ENCODE measurements at places on chromosomes 7 and 10.

GRCh38 chr10:71547876-71548846 lies 151.4 kb downstream of the CDH23 start:
- no peak for DNase-seq

GRCh38 chr10:20254078-20254477 lies 437.8 kb downstream of the PLXDC2 start:
- no peak for DNase-seq

- no peak for DNase-seq
Measured at GRCh38 chr10:132452651-132453469, 55.9 kb downstream of the PWWP2B start.

DNA sequence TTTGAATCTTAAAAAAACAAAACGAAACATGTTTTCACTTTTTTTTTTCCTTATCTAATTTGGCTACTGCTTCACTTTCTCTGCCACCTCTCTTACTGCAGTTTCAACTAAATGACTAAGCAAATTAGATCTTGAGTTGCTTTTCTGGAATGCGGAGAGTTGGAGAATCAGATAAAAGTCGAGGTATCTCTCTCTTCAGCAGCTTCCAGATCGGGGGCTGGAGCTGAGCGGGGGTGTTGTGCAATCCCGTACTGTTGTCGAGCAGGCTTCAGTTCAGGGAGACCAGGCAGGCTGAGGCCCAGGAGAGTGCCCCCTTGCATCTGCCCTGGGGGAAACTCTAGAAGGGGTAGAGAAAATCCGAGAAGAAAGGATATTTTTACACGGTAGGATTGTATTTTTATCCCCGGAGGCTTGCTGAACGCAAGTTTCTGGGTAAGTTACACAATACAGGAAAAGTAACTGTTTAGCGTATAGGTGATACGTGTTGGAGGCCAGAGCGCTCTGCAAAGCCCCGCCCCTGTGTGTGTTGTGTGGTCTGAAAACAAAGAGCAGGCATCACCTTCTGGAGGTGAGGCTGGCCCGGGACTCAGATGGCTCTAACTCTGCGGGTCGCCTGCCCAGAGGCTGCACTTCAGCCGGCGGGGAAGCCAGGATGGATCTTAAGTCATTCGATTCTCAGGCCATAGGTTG lies 116.6 kb downstream of the KLF6 start:
- peak; percentile 17 for DNase-seq

- DNase-seq: no peak
Measured at GRCh38 chr7:50663396-50664102, 98.3 kb upstream of the DDC start.

GRCh38 chr10:43160921-43161255 lies 22.6 kb downstream of the CSGALNACT2 start:
- DNase-seq: no peak

DNA sequence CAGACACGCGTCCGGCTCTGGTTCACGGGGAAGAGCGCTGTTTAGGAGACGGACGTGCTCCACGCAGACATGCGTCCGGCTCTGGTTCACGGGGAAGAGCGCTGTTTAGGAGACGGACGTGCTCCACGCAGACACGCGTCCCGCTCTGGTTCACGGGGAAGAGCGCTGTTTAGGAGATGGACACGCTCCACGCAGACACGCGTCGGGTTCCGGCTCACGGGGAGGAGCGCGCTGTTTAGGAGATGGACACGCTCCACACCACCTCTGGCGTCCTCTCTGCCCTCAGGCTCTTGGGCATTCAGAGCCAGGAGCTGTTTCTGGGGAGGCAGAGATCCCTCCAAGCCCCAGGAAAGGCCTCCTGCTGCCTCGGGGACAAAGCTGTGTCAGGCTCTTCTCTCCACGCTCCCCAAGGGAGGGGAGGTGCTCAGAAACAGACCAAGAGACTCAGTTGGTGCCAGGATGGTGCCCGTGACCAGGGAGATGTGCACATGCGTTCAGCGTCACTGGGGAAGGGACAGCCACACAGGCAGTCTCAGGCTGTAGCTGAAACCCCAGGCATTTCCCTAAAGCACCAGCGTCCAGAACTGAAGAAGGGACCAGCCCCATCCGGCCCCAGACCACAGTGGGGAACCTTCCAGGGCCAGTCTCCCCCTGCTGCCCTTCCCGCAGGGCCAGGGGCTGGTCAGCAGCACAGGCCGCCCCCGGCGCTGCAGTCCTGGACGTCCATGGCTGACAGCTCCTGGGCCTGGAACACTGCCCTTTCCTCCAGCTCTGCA lies 175.6 kb downstream of the ELFN1 start:
- DNase-seq: no peak

DNA sequence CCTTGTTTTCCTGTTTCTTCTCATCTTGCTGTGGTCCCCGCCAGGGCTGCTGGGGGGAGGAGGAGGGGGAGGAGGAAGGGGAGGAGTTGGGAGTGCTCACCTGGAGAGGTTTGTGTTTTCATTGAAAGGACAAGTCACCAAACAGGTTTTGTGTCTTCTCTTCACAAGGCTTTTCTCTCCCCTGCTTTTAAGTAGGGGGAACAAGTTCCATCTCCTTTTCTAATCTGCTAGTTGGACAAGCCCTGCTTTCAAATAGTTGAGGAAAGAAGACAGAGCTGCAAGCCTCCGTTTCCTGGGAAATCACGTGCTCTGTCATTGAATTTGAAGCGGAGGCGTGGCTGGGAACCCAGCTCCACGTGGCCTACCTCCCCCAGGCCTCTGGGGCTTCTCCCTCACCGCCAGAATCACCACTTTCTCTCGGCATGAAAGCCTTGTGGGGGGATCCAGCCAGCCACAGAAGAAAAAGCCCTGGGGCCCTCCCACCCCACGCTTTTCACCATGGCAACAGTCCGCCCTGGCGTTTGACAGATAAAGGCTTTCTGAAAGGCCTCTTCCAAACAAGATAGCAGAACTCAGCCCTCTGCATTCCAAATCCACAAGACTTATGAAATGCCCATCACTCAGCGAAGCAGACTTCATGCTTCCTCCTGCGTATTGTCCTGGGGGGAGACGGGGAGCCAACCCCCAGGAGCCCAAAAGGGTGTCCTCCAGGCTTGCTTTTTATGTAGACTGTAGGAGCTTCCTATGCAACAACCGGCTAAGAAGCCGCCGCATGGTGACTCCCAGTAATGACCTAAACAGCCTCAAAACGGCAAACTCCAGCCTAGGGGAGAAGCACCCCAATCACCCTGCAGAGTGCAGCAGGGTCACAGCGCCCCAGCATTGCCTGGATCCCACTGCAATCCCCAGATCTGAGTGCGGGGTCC lies 51.7 kb downstream of the PROSER2 start:
- no peak for DNase-seq

DNA sequence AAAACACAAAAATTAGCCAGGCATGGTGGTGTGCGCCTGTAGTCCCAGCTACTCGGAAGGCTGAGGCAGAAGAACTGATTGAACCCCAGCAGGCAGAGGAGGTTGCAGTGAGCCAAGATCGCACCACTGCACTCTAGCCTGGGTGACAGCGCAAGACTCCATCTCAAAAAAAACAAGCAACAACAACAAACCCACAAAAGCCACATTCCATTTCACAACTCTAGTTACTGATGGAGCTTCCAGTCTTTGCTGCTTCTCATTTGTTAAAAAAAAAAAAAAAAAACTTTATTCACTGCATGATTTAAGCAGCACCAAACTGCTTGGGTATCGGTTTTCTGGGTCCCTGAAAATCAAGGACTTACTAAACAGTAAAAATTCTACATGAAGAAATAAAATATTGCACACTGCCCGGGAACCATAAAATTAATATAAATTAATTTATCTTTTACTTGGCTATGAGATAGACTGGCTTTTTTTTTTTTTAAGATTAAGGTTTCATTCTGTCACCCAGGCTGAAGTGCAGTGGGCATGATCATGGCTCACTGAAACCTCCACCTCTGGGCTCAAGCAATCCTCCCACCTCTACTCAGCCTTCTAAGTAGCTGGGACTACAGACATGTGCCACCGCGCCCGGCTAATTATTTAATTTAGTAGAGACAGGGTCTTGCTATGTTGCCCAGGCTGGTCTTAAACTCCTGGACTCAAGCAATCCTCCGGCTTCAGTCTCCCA lies 42.0 kb downstream of the SRPK2 start:
- no peak for DNase-seq

GRCh38 chr10:60099998-60100747 lies 193.8 kb upstream of the CCDC6 start:
- no peak for DNase-seq

DNA sequence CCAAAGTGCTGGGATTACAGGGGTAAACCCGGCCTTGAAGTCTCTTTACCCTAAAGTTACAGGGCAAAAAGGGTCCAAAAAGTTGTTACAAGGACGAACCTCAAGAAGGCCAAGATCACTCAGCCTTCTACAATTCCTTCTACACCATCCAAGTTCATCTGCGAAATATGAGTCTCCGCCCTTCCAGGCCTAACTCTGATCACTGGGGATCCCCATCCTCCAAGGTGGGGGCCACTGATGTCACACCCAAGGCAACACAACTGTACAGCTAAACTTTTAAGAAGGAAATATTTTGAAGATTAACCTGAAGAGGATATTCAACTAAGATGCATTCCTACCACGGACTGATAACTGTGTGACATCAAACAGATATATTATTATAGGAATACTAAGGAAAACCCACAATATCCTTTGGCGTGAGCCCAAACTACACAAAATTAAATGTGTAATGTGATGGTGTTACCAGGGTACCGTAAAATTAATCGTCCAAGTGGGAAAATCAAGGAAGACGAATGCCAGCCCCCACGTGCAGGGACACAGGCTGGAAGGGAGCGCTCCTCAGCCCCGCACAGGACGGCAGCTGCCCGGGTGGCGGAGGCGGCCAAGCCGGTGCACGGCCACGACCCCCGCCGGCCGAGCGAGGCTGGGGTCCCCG lies 1.0 kb downstream of the PAXIP1 start:
- no peak for DNase-seq

DNA sequence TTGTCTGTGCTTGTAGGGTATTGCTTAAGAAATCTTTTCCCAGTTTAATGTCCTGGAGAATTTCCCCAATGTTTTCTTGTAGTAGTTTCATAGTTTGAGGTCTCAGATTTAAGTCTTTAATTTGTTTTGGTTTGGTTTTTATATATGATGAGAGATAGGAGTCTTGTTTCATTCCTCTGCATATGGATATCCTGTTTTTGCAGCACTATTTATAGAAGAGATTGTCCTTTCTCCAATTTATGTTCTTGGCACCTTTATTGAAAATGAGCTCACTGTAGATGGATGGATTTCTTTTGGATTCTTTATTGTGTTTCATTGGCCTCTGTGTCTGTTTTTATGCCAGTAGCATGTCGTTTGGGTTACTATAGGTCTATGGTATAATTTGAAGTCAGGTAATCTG lies 20.2 kb downstream of the ADIRF start:
- DNase-seq: no peak

DNA sequence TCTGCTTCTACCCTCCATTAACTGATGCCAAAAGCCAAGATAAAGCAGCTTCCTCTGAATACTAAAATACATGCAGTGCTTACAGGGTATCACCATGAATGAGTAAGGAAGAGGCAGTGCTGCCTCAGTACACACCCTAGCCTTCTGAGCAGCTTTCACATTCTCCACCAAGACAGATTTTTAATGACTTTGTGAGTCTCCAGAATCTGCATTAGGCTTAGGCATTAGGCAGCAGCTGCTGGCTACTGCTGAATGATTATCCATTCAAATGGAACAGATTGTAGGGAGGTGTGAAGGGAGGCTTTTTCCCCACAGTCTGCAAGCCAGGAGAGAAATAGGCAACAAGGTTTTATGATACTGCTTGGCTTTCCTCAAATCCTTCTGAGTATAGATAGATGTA lies 1226.7 kb upstream of the LRRN3 start:
- DNase-seq: no peak

Data from HS-27A (cell line).